LHCN-M2 (cell line): ENCODE measurements at places on chromosomes 16 and 17. TPM values are rescaled to one million over a fixed set of nuclear protein-coding genes. Genes with fewer than 3 reads are reported as not detected.

DNA sequence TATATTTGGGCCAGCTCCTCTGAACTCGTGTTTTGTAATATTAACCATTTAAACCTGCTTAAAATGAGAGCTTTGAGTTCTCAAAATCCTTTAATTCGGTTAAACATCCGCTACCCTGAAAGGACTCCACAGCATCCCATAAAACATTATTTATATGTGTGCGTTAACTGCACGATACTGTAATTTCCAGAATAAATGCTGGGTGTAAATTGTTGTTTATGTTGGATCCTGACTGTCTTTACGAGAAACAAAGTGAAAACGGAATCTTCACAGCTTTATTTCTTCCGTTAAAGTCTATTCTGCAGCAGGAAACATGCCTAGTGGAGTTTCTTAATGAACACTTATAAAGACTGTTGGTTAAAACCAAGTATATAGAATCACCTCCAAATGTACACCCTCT, 143.4 kb downstream of the SNX11 start:
- no peak for DNase-seq

The BRIP1 gene
- total RNA-seq, result 15.7 and 17.0 TPM in 2 replicates

The RHBDL3 gene
- total RNA-seq, result 0.57 and 0.71 TPM in 2 replicates

The WWOX gene
- total RNA-seq, result 13.0 and 13.5 TPM in 2 replicates

DNA sequence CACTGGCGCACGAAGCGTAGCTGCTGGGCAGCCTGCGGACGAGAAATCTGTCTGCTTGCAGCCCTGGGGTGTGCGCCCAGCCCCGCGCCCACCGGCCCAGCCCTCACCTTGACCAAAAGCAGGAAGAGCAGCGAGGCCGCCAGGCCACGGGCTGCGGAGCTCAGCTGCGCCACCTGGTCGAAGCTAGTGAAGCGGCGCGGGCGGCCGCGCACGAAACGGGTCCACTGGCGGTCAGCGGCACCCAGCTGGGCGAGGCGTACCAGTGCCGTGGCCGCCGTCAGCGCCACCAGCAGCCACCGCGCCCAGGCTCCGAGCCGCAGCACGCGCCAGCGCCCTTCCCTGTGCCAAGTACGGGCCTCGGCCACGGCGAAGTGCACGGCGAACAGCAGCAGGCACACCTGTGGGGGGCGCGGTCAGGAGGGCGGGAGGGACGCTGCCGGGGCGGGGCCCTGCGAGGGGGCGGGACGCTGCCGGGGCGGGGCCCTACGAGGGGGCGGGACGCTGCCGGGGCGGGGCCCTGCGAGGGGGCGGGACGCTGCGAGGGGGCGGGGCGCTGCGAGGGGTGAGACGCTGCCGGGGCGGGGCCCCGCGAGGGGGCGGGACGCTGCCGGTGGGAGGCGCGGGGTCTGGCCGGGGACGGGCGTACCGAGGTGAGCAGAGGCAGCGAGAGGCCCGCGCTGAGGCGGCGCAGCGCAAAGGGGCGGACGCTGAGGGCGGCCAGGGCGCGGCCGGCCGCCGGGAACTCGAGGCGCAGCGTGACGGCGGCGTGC, 43.2 kb downstream of the TSC2 start:
- no peak for DNase-seq

GRCh38 chr17:82302991-82303943, 14.1 kb downstream of the CD7 start:
- no peak for DNase-seq

- DNase-seq, result no peak
These were observed 24.9 kb upstream of the CLEC18A start for GRCh38 chr16:69926241-69926640.

The NTN1 gene
- total RNA-seq, result 0.17 and 0.19 TPM in 2 replicates

The FOXN1 gene
- total RNA-seq, result not detected in 2 replicates

The OR2C1 gene
- total RNA-seq, result 0.17 TPM in 1 of 2 replicates, not detected in the other

- DNase-seq, result no peak
These were observed 182.9 kb upstream of the SOX9 start for GRCh38 chr17:71937914-71938313.

DNA sequence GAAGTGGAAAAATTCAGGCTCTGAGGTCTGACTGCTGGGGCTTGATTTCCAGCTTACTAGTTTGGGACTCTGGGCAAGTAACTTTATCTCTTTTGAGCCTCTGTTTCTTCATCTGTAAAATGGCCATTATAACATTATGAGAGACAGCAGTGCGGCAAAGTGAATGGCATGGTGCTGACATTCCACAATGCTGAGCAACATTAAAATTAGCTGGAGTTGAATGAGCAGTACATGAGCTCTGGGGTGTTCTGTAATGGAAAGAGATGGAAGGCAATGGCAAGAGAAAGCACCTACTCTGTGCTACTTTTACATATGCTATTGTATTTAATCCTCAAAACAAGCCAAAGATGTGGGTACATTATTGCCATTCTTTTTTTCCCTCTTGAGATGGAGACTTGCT, 535.7 kb upstream of the CDH11 start:
- no peak for DNase-seq

The RNU2-1 gene
- total RNA-seq, result not detected in 2 replicates
